ENCODE measurements at places on chromosomes 3 and 15. TPM values are rescaled to one million over a fixed set of nuclear protein-coding genes. Genes with fewer than 3 reads are reported as not detected.

The POLQ gene
- total RNA-seq, result 0.68 TPM

The C3orf62 gene
- total RNA-seq, result 15.0 TPM

The PSTPIP1 gene
- total RNA-seq, result 24.5 TPM

The ZNF80 gene
- total RNA-seq, result not detected

The FETUB gene
- not detected for total RNA-seq

The KNG1 gene
- total RNA-seq, result not detected

The SPESP1 gene
- total RNA-seq, result 2.7 TPM

The ANKRD34C gene
- total RNA-seq, result not detected

The REC114 gene
- total RNA-seq, result not detected

The TMC3 gene
- 0.54 TPM for total RNA-seq

The C3orf20 gene
- total RNA-seq, result not detected

The ZNF445 gene
- 15.7 TPM for total RNA-seq

The PPM1L gene
- total RNA-seq, result 25.3 TPM

The STAB1 gene
- total RNA-seq, result 837 TPM

The LRTM1 gene
- total RNA-seq, result not detected

The NANOGP8 gene
- total RNA-seq, result 0.81 TPM

The MYO5C gene
- total RNA-seq, result 18.4 TPM

The UNC13C gene
- 4.2 TPM for total RNA-seq

The CLDN16 gene
- not detected for total RNA-seq

The USP50 gene
- not detected for total RNA-seq

The TM4SF1 gene
- total RNA-seq, result 227 TPM

The SLCO2A1 gene
- 115 TPM for total RNA-seq

The SH2D7 gene
- total RNA-seq, result not detected

The HESX1 gene
- 1.7 TPM for total RNA-seq

The PRKCD gene
- 17.5 TPM for total RNA-seq

The ANKUB1 gene
- 0.81 TPM for total RNA-seq

The EXOG gene
- 14.9 TPM for total RNA-seq

The OXTR gene
- 2.3 TPM for total RNA-seq

The DOCK3 gene
- 0.71 TPM for total RNA-seq

The COL6A5 gene
- not detected for total RNA-seq

The GATM gene
- total RNA-seq, result 27.6 TPM

The ISLR gene
- total RNA-seq, result 76.8 TPM

The ARGFX gene
- total RNA-seq, result not detected

The SCG3 gene
- total RNA-seq, result not detected

The TMEM40 gene
- total RNA-seq, result not detected

The LRRC2 gene
- under 0.01 TPM for total RNA-seq

The STRIT1 gene
- not detected for total RNA-seq

The PP2D1 gene
- total RNA-seq, result not detected

The CLSTN2 gene
- total RNA-seq, result 15.7 TPM

The TRAIP gene
- total RNA-seq, result 2.3 TPM

The CDHR4 gene
- total RNA-seq, result not detected

The CRYBG3 gene
- 29.2 TPM for total RNA-seq

The TRAT1 gene
- not detected for total RNA-seq

The ZPLD1 gene
- not detected for total RNA-seq

The ZNF592 gene
- total RNA-seq, result 24.4 TPM

The PDCD7 gene
- 18.5 TPM for total RNA-seq

The GNAT1 gene
- total RNA-seq, result 0.54 TPM

The SI gene
- not detected for total RNA-seq

The SMCO1 gene
- not detected for total RNA-seq

The C3orf80 gene
- 1.6 TPM for total RNA-seq

The MINDY4B gene
- total RNA-seq, result not detected

The TOMM70 gene
- 30.3 TPM for total RNA-seq
